ENCODE measurements at places on chromosomes 12 and 14.

DNA sequence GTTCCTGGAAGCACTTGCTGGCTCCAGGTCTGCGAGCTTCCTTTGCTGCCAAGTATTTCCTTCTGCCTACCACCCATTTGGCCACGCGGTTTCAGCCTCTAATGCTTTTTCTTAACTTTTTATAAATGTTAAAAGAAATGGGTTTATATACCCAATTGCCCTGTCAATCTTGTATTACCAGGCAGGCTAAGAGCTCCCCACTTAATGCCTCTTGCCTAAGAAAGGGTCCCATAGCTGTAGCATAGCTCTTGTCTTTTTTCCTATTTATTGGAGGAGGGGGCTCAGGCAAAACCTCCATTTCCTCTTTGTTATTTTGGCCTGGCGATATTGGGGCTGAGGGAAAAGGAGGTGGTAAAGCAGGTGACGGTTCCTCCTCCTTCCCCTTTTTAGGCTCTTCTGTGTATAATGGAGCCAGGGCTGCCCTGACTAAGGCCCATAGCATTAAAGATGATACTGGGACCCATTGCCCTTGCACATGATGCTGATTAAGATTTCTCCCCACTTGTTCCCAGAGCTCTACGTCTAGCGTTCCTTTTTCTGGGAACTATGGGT is 21.6 kb upstream of the BLTP3B start:
- no peak for DNase-seq

- DNase-seq: peak; percentile 22
Measured at GRCh38 chr12:116922194-116922897, 11.6 kb downstream of the FBXW8 start.

DNA sequence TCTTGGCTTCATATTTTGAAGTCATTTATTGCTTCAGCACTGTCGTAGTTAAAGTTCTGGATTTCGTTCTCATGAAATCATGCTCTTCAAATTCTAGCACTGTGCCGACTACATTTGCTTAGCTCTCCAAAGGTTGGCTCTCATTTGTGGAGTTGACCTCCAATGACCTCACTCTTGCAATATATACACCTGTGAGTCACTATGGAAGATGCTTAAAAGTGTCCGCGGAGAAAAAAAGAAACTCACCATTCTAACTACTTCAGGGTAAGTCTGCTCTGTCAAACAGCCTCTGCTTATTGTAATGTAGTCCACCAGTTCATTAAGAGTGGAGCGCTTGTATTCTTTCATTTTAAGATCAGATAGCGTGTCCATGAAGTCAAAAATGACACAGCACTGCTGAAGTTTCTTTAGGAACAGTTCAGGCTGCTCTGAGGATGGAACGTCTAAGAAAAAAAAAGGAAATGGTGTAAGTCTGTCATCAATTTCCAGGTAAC is 89.7 kb downstream of the PPP2R5E start:
- no peak for DNase-seq

DNA sequence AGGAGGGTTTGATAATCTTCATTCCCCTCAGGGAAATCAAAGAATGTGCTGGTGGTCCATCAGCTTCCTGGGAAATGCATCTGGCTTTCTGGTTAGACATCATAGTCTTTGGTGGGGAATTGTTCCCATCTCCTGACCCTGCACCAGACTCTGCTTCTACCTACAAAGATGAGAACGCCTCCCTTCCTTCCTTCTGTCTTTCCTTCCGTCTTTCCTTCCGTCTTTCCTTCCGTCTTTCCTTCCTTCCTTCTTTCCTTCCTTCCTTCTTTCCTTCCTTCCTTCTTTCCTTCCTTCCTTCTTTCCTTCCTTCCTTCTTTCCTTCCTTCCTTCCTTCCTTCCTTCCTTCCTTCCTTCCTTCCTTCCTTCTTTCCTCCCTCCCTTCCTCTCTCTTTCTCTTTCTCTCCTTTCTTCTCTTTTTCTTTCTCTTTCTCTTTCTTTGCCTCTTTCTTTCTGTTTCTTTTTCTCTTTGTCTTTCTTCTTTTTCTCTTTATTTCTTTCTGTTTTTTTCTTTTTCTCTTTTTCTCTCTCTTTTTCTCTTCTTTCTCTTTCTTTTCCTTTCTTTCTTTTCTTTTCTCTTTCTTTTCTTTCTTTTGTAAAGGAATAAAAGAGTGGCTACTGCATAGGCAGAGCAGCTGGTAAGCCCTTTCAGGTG is 189.0 kb upstream of the ARHGAP5 start:
- no peak for DNase-seq

- no peak for DNase-seq
Measured at GRCh38 chr12:3341594-3341993, 149.4 kb upstream of the PRMT8 start.

GRCh38 chr12:79217306-79217705 is 352.7 kb downstream of the SYT1 start:
- DNase-seq: no peak

GRCh38 chr12:103178366-103179080 is 221.0 kb downstream of the ASCL1 start:
- DNase-seq: no peak

GRCh38 chr12:116713527-116713926 is 24.3 kb downstream of the SPRING1 start:
- DNase-seq: no peak

DNA sequence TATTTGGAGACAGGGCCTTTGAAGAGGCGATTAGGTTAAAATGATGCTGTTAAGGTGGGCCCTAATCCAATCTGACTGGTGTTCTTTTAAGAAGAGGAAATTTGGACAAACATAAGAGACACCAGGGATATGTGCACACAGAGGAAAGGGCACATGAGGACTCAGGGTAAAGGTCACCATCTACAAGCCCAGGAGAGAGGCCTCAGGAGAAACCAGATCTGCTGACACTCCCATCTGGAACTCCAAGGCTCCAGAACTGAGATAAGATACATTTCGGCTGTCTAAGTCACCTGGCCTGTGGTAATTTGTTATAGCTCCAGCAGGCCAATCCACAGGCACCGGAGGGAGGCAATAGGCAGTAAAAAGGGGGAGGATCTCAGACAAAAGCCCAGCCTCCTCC is 48.6 kb downstream of the KICS2 start:
- no peak for DNase-seq

DNA sequence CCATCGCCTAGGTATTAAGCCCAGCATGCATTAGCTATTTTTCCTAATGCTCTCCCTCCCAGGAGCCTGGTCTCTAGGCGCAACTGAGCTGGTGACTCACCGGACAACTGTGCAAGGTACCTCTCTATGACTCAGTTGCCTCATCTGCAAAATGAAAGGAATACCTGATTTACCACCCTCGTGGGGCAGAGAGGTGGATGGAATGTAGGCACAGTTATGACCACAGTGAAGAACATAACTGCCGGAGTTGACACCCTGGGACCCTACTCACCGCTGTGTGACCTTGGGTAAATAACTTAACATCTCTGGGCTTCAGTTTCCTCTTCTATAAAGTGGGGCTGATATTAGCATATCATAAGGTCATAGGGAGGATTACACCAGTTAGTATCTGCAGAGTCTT is 22.6 kb downstream of the BCL11B start:
- no peak for DNase-seq

DNA sequence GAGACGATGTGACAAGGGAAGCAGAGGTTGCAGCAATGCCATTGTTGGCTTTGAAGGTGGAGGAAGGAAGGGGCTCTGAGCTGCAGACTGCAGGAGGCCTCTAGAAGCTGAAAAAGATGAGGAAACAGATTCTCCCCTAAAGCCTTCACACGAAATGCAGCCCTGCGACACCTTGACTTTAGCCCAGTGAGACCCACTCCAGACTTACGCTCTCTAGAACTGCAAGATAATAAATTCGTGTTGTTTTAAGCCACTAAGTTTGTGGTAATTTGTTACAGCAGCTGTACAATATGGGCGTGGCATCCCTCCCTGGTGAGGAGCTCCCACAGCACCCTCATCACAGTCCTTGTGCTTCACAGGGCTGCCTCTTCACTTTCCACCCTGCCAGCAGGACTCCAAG is 53.2 kb downstream of the GOLGA5 start:
- no peak for DNase-seq

DNA sequence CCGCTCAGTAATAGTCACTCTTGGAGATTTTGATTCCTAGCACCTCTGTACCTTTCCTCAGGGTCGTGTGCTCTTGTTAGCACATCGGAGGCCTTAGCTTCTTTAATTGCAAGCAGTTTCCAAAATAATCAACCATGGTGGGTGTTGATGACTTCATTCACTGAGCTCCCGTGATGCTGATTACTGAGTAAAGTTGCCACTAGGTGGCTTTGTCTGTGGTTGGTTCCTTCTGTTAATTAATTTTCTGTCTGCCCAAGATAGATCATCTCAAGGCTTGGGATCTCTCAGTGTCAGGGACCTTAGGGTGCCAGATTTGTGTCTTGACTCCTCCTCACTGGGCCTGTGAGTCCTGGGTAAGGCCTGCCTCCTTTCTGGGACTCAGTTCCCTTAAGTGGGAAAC is 54.3 kb downstream of the PTPN11 start:
- peak; percentile 11 for DNase-seq

- peak; percentile 24 for DNase-seq
Measured at GRCh38 chr12:110370732-110371231, 32.7 kb downstream of the ANAPC7 start.

GRCh38 chr14:68104518-68104917 is 284.9 kb downstream of the RAD51B start:
- DNase-seq: no peak

GRCh38 chr14:21852061-21852664 is 178.5 kb upstream of the OR4E1 start:
- DNase-seq: peak; percentile 49

DNA sequence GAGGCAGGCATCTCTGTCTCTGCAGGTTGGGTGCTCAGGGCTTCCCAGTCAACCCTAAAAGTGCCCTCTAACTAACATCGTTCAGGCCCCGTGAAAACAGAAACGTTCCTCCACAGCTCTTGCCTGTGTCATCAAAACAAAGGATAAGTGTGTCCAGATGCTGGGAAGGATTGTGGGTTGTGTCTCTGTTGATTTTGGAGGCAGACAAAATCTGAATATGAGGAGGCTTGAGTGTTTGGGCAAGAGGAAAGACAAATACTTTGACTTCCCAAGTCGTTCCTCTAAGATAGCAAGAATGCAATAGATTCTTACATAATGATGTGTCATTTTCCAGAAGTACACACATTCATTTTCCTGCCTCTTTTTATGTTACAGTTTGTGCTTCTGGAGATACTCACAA is 52.9 kb downstream of the SERPINA3 start:
- no peak for DNase-seq

- no peak for DNase-seq
Measured at GRCh38 chr12:128170181-128170580, 96.8 kb upstream of the TMEM132C start.

DNA sequence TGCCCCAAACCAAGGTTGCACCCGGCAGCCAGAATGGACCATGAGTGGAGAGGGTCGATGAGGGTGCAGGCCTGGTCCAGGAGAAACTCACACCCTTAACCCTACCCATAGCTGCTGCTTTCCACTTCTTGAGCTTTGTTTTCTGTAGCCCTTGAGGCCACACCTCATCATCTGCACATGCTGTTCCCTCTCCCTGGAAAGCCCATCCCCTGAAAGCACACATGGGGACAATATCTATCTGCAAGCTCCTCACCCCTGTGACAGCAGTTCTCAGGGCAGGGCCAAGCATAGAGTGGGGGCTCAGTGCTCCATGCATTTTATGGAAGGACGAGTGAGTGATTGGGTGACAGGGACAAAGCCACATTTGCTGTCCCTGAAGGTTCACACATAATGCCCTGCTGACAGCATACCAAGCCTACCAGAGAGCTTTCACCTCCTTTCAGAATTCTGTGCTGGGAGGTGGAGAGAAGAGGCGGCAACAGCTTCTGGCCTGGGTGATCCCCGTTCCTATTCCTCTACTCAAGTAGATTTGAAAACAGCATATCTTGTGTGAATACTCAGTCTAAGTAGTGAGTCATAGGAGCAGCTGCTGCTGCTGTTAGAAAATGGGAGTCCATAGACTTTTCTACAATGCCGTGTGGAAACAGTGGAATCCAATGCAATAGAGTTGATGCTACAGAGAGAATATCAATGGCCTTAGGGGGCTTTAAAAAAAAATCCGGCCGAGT is 44.6 kb downstream of the SRGAP1 start:
- DNase-seq: no peak

GRCh38 chr12:124548854-124549378 is 18.5 kb downstream of the NCOR2 start:
- no peak for DNase-seq

DNA sequence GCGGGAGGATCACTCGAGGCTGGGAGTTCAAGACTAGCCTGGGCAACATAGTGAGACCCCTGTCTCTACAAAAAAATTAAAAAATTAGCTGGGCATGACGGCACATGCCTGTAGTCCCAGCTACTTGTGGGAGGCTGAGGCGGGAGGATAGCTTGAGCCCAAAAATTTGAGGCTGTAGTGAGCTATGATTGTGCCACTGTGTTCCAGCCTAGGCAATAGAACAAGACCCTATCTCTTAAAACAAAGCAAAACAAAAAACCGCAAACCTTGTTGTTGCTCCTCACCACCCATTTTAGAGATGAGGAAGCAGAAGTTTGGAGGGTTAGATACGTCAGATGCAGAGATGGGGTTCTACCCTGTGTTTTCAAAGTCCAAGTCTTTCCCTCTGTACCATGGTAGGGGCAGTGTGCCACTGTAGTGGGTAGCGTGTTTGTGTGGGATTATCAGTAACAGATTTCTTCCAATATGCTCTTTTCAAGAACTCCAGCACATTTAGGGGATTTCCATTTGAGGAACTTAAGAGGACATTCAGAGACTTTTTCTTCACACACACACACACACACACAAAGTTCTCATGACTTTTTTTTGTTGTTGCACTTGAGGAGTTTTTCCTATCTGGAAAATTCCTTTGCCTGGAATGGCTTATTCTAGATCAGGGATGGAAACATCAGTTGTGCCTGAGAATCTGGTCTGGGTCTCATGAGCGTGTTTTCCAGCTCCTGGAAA is 186.5 kb downstream of the CHST11 start:
- DNase-seq: no peak

GRCh38 chr12:18250313-18250916 is 10.9 kb upstream of the PIK3C2G start:
- DNase-seq: peak; percentile 64

- no peak for DNase-seq
Measured at GRCh38 chr12:118033323-118033722, 16.8 kb downstream of the RFC5 start.

GRCh38 chr12:85843606-85844310 is 7.5 kb upstream of the RASSF9 start:
- no peak for DNase-seq

- DNase-seq: peak; percentile 29
Measured at GRCh38 chr12:126663304-126664094, 1598.3 kb downstream of the AACS start.

- DNase-seq: no peak
Measured at GRCh38 chr14:104277416-104278213, 139.2 kb downstream of the KIF26A start.

Measured in RPMI8226 (cell line).